CD8-positive, alpha-beta memory T cell (primary cell): ENCODE measurements at places on chromosomes 2 and 18. TPM values are rescaled to one million over a fixed set of nuclear protein-coding genes. Genes with fewer than 3 reads are reported as not detected.

DNA sequence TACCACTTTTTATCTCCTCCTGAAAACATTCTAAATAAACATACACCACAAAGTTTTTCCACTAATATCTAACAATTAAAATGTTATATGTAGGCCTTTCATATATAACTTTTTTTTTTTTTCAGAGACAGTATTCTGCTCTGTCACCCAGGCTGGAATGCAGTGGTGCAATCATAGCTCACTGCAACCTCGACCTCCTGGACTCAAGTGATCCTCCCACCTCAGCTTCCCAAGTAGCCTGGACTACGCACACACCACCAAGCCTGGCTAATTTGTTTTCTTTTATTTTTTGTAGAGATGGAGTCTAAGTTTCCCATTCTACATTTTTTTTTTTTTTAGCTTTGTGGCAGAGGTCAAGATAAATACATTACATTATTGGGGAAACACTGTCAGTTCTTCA is 1612.6 kb upstream of the NXPH2 start:
- no peak for DNase-seq

GRCh38 chr2:177603181-177603580 is 210.6 kb downstream of the AGPS start:
- DNase-seq: no peak

GRCh38 chr2:85033388-85033787 is 62.4 kb downstream of the KCMF1 start:
- DNase-seq: no peak

Gene SLC11A1
- 2.1 TPM for total RNA-seq

DNA sequence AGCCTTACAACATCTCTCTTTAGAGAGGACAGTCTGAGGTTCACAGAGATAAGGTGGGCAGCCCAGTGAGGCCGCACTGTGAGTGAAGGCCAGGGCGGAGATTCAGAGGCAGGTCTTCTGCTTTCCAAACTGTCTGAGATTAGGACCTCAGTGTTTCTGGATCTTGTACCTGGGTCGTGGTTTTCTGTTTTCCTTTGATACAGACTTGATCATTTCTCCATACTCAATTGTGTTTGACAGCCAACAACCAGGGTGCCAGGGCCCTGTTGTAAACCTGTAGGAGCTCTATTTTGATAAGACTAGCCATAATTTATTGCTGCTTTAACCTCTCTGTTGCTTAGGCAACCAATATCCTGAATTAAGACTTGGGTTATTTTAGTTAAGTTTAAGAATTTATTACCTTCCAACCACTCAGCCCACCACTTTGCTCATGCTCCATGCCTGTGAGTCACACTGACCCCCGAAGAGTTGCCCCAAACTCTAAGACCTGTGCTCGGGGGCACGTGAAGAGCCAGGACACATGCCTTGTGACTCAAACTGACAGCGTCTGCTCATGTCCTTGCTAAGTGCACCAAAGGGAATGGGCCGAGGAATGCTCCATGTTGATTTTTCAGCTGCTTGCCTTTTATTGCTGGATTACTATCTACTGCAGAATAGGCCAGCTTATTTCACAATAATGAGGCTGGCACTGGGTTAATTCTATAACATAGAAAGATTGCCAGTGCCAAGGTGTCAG is 248.6 kb downstream of the BCL2 start:
- DNase-seq: no peak

GRCh38 chr2:30394096-30394495 is 53.0 kb upstream of the LCLAT1 start:
- no peak for DNase-seq

- DNase-seq: no peak
Measured at GRCh38 chr18:23706971-23707640, 17.9 kb downstream of the LAMA3 start.

- DNase-seq: no peak
Measured at GRCh38 chr2:203822240-203822639, 45.3 kb upstream of the CTLA4 start.

DNA sequence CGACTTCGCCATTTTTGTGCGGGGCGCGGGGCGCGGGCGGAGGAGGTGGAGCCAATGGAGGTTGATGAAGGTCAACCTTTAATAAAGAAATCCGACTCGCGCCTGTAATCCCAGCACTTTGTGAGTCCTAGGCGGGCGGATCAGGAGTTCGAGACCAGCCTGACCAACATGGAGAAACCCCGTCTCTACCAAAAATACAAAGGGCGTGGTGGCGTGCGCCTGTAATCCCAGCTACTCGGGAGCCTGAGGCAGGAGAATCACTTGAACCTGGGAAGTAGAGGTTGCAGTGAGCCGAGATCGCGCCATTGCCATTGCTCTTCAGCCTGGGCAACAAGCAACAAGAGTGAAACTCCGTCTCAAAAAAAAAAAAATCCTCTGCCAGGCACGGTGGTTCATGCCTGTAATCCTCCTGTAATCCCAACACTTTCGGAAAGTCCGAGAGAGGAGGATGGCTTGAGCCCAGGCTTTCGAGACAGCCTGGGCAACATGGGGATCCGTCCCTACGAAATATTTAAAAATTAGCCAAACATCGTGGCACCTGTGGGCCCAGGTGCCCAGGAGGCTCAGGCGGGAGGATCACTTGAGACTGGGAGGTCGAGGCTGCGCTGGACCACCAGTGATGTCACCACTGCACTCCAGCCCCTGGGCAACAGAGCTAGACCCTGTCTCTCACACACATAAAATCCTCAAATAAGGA is 493 bp upstream of the PREB start:
- no peak for DNase-seq

- no peak for DNase-seq
Measured at GRCh38 chr2:151153601-151154000, 108.1 kb downstream of the RBM43 start.

- DNase-seq: no peak
Measured at GRCh38 chr2:238391042-238391689, 35.6 kb upstream of the ASB1 start.

Gene FHL2
- total RNA-seq: 3.3 TPM

DNA sequence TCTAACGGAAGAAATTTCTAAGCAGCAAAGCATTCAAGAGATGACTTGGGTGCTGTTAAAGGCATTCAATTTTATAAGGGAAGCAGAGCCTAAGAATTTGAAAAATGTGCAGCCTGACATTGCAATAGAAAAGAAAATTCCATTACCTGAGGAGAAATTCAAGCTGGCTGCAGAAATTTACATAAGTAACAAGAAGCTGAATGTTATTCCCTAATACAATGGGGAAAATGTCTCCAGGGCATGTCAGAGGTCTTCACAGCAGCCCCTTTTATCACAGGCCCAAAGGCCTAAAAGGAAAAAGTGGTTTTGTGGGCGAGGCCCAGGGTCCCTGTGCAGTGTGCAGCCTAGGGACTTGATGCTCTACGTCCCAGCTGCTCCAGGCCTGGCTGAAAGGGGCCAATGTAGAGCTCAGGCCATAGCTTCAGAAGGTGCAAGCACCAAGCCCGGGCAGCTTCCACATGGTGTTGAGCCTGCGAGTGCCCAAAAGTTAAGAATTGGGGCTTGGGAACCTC is 306.7 kb downstream of the RDH14 start:
- DNase-seq: no peak

DNA sequence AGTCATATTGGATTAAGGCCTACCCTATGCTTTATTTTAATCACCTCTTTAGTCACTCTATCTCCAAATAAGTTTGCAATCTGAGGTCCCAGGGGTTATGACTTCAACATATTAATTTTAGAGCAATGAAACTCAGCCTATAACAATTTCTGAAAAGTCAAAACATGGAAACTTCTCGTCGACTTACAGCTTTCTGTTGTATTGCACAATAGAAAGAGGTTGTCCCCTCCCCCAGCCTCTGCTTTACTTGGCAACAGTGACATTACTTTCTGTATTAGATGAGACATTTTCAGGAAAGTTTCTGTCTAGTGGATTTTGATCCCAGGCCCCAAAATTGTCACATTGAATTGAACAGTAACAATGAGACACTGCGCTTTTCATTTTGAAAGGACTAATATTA is 326.4 kb downstream of the THSD7B start:
- DNase-seq: no peak

- no peak for DNase-seq
Measured at GRCh38 chr2:134782107-134782506, 56.3 kb upstream of the ACMSD start.

- DNase-seq: no peak
Measured at GRCh38 chr2:57828221-57828620, 218.4 kb upstream of the VRK2 start.

DNA sequence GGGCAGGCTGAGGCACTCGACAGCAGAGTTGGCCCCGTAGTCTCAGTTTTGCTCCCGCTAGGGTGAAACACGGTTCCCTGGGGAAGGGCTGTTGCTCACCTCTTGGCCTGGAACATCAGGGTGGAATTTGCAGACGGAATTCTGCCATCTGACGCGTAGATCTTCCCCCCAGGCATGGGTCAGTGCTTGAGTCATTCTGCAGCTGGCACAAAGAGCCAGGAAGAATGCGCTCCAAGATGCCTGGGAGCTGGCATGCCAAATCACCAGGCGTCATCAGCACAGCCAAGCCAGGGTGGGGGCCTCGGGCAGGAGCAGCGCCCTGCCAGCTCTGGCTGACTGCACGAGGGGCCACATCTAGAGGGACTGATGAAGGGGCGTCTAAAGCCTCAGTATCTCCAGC is 42.7 kb downstream of the ODC1 start:
- no peak for DNase-seq

- DNase-seq: no peak
Measured at GRCh38 chr18:54239601-54240000, 15.1 kb upstream of the MBD2 start.

- DNase-seq: no peak
Measured at GRCh38 chr18:8995096-8995495, 107.4 kb upstream of the NDUFV2 start.

- DNase-seq: no peak
Measured at GRCh38 chr18:5155907-5156287, 41.2 kb downstream of the AKAIN1 start.

GRCh38 chr2:184346338-184346862 is 251.9 kb upstream of the ZNF804A start:
- no peak for DNase-seq

Gene IMMT
- total RNA-seq: 147 TPM

GRCh38 chr2:100952512-100952911 is 49.6 kb upstream of the RPL31 start:
- DNase-seq: no peak

GRCh38 chr2:45626387-45627221 is 15.5 kb upstream of the SRBD1 start:
- no peak for DNase-seq

DNA sequence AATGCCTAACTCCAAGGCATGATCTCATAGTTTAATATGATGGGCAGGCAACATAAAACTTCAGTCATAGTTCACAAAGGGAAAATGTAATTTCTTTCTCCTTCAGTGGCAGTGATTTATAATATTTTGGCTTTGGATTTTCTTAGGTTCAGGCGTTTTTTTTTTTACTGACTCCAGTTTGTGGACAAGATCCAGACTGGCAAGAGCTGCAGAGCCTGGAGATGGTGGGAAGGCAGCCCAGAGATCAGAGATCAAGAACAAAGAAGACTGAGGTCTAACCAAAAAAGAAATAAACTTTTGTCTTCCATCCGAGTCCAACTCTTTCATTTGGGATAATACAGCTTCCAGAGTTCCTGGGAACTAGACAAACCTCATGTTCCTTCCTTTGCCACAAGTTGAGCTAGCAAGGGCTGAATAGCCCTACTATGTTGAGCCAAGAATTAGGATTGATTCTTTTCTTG is 215.3 kb upstream of the SETBP1 start:
- DNase-seq: no peak

DNA sequence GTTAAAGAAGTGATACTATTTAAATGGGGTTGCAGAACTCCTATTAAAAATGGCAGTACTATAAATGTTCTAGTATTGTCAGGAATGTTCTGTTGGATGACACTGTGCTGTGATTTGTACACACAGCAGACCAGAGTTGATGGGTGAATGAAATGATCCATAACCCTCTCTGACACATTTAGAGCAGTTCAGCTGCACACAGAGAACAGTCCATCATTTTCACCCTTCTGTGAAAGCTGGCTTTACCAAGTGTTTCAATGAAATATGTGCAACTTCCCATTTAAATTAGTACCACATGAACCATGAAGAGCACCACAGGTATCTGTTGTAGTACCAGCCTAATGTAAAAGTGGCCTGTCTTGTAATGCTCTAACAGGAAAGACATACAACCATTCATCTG is 981.4 kb downstream of the TMEM182 start:
- DNase-seq: no peak

GRCh38 chr2:151264157-151264825 is 2.6 kb upstream of the RBM43 start:
- DNase-seq: no peak

Gene ANKRD30BL
- not detected for total RNA-seq

- DNase-seq: no peak
Measured at GRCh38 chr2:100861340-100861739, 41.4 kb downstream of the NPAS2 start.

DNA sequence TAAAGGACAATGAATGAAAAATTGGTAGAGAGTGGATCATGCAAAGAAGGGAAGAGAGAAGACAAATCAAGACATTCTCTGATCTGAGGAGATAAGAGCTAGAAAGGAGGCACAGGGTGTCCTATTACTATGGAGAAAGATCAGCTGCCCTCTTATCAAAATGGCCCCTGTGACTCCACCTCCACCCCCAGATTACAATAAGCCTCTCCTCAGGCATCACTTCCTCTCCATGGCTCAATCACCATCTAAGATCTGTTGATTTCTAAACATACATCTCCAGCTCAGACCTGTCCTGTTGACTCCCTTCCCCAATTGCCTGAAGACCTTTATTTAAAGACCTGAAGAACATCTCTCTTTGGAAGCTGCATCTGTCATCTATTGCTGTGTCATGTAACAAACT is 43.2 kb downstream of the SP100 start:
- DNase-seq: no peak

GRCh38 chr18:22069916-22070315 is 99.5 kb upstream of the GATA6 start:
- no peak for DNase-seq

- DNase-seq: no peak
Measured at GRCh38 chr2:125371867-125372266, 1284.1 kb upstream of the GYPC start.

Gene NGEF
- total RNA-seq: not detected

DNA sequence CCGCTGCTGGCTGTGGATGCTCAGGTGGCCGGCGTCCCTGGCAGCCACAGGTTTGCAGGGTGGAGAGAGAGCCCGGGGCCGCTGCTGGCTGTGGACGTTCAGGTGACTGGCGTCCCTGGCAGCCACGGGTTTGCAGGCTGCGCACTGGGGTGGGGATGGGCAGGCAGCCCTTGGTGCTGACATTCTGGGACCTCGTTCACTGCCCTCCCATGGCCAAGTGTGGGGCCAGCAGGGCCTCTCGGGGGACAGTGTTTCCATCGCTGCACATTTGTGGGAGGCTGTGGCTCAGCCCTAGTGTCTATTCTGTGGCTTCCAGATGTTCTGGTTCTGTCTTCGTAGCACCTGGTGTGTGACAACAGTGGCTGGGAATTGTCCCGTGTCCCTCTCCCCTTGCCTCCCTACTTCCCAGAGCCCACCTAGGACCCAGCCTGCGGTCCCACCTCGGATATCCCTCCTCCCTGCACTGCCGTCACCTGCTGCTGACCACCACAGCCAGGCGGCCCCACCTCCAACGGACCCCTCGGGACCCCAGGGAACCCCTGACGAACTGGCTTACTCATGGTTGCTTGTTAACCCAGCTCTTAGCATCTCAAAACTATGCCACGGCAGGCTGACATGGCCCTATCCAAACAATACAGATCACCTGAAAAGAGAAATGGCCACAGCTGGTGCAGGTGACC is 915 bp downstream of the CROCC2 start:
- no peak for DNase-seq

- no peak for DNase-seq
Measured at GRCh38 chr2:103401621-103402020, 639.8 kb downstream of the TMEM182 start.

GRCh38 chr2:28377195-28377816 is 15.4 kb upstream of the FOSL2 start:
- no peak for DNase-seq

- DNase-seq: no peak
Measured at GRCh38 chr2:7719876-7720275, 802.7 kb downstream of the RNF144A start.
